Fibroblast of lung (primary cell): ENCODE measurements at places on chromosomes 6 and 20. TPM values are rescaled to one million over a fixed set of nuclear protein-coding genes. Genes with fewer than 3 reads are reported as not detected.

The SLC22A16 gene
- total RNA-seq, result under 0.01 TPM in 1 of 2 replicates, not detected in the other

The SMIM29 gene
- total RNA-seq, result 26.5 and 36.3 TPM in 2 replicates

The COL21A1 gene
- 2.3 and 6.9 TPM in 2 replicates for total RNA-seq

The UNC5CL gene
- total RNA-seq, result 0.17 and 0.26 TPM in 2 replicates

GRCh38 chr6:75624335-75624734 is 22.7 kb downstream of the SENP6 start:
- H3K4me3 ChIP-seq, result no peak overlapping the region
- DNase-seq, result no peak
- H3K4me1 ChIP-seq, result peaks cover 2% of the 10 kb centered on the region
- no peaks in the 10 kb centered on the region for H3K36me3 ChIP-seq
- no peak overlapping the region for H3K27ac ChIP-seq
- H3K27me3 ChIP-seq, result no peaks in the 10 kb centered on the region

- no peak for DNase-seq
- H3K27ac ChIP-seq, result no peak overlapping the region
- peaks cover 2% of the 10 kb centered on the region for H3K27me3 ChIP-seq
These were observed 32.6 kb downstream of the MYT1 start for GRCh38 chr20:64196847-64197306.

DNA sequence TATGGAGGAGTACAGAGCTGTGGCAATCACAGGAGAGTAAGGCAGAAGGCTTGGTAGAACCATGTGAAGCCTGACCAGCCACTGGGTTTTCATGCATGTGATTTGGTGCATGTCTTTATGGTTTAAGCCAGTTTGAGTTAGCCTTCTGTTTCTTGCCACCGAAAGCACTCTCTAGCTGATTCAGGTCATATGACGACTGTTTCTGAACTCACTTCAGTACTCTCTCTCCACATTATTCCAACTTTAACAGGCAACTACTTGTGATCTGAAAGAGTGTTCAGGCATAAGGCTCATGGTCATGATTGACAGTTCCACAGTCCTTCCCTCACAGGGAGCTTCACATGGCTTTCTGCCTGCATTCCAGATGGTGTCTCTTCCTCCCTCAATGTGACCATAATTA is 63.3 kb upstream of the TAB2 start:
- peaks cover 2% of the 10 kb centered on the region for H3K27me3 ChIP-seq
- no peaks in the 10 kb centered on the region for H3K36me3 ChIP-seq
- no peak overlapping the region for H3K27ac ChIP-seq
- no peaks in the 10 kb centered on the region for H3K4me1 ChIP-seq
- H3K4me3 ChIP-seq, result no peak overlapping the region

DNA sequence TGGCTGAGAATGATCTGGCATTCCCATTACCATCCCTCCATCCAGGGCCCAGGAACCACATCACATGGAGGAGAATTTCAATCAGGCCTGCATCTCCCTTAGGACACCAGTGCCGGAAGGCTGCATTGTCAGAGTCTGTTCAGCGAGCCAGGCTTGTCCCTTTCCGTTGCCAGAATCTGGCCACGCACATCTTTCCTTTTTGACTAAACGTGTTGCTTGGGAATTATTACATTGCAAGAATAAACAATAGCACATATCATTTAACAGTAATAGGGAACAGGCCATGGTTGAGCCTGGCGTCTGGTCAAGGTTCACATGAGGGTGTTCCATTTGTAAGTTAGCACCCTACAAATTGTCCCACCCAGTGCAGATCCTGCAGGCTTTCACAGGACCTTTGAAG is 42.8 kb downstream of the SOBP start:
- DNase-seq, result no peak
- H3K4me3 ChIP-seq, result no peak overlapping the region
- H3K4me1 ChIP-seq, result no peaks in the 10 kb centered on the region
- no peaks in the 10 kb centered on the region for H3K27me3 ChIP-seq
- peaks cover 2% of the 10 kb centered on the region for H3K36me3 ChIP-seq
